ENCODE measurements at places on chromosomes 12 and 14.
A peak's percentile ranks its signal among the peaks of the same experiment; 100 is the strongest.

DNA sequence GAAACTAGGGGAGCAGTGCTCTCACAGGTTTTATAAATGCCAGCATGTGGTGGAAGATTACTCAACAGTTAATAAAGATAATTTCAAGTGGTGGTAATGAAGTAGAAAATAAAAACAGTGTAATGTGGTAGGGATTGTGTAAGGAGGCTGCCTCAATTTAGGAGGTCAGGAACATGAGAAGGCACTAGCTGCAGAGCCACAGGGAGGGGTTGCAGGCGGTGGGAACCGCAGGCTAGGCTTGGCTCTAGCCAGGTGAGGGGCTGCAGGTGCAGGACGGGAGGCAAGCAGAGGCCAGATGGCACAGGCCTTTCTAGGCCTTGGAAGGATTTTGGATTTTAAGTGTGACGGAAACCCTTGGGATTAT, 768 bp downstream of the METTL25 start:
- DNase-seq = no peak

GRCh38 chr14:96783915-96784224, 13.3 kb upstream of the VRK1 start:
- DNase-seq = no peak

GRCh38 chr12:44717612-44718011, 158.5 kb downstream of the NELL2 start:
- no peak for DNase-seq

GRCh38 chr14:73787486-73788316, 63.9 kb upstream of the PTGR2 start:
- peak; percentile 64 for DNase-seq

- DNase-seq = no peak
Observed at GRCh38 chr12:24996820-24997219, 47.9 kb upstream of the BCAT1 start.

DNA sequence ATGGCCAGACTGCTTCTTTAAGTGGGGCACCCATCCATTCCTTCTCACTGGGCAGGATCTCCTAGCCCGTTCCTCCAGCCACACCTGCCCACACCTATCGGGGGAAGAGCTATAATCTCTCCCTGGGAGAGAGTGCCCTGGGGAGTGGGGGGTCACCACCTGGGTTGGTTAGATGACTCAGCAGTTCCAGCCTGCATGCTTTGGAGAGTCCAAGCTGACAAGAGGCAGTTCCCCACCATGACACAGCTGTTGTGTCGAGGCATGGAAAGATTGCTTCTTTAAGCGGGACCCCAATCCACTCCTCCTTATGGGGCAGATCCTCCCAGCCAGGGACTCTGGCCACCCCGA, 52.6 kb upstream of the PPFIA2 start:
- DNase-seq = no peak

GRCh38 chr12:42977451-42978230, 388.1 kb upstream of the PRICKLE1 start:
- no peak for DNase-seq

- DNase-seq = no peak
Observed at GRCh38 chr12:122845041-122845864, 10.0 kb downstream of the HIP1R start.

DNA sequence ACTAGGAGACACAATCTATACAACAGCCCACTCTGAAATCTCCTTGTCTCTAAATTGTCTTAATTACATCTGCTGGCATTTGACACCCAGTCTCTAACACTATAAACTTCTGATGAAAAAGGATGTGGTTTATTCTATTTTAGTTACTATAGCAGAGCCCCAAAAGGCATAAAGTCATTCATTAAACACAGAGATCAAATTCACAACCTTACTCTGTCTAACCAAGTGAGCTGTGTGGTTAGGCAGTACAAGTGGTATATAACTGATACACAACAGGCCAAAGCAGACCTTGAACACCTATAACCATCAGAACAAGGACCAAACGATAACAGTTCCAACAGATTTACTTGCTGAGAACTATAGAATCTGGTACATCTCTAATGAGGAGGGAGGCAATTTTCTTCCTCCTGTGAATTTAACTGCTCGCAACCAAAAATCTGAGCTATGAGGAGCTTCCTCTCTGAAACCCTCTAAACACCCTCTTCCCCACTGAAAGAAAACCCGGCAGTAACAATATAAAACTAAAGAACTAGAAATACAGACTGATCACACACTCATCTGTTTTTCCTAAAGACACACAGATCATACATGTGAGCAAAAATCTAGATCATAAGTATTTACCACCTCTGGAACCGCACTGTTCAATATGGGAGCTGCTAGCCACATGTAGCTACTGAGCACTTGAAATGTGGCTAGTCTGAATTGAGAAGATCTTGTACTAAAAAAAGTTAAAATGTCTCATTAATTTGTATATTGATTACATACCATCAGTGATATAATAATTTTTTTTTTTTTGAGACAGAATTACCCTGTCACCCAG, 17.7 kb downstream of the SPPL3 start:
- DNase-seq = no peak

GRCh38 chr12:128637642-128638606, 185.8 kb downstream of the SLC15A4 start:
- DNase-seq = no peak

GRCh38 chr14:99426265-99426664, 54.4 kb downstream of the SETD3 start:
- DNase-seq = no peak

GRCh38 chr12:46152456-46152855, 116.4 kb downstream of the SLC38A1 start:
- no peak for DNase-seq

GRCh38 chr14:54650331-54650958, 83.5 kb downstream of the SAMD4A start:
- no peak for DNase-seq

- DNase-seq = no peak
Observed at GRCh38 chr12:117742721-117743120, 226.1 kb downstream of the KSR2 start.

DNA sequence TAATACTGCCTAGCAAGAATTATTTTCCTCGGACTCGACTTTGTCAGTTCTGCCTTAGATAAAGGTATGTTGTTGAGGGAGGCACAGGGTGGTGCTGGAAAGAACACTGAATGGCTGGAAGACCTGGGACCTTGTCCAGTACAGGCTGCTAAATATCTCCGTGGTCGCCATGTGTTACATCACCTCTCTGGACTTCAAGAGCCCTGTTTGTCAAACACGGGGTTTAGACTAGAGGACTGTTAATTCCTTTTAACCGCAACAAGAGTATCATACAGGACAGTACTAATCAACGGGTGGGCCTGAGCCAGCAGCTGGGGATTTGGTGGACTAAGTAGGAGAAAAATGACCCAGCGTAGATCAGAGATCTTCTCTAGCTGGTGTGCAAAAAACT, 476.3 kb downstream of the LRIG3 start:
- no peak for DNase-seq

GRCh38 chr12:13248964-13249363, 52.4 kb downstream of the EMP1 start:
- no peak for DNase-seq

DNA sequence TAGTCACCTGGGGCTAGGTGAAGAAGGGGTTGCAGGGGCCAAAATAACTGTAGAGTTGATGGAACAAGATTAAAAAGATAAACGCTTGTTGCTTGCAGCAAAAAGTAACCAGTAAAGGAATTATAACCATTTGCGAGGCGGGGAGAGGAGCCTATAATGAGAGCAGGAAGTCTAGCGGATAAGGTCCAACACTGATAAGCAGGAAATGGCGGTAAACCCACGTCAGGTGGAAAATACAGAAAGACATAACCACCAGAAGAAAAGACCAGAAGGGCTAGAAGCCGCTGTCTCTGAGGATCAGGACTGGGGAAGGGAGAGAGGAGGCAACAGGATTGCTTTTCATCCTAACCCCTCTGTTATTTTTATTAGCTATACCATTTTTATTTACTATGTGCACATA, 303.3 kb downstream of the DPF3 start:
- DNase-seq = no peak

DNA sequence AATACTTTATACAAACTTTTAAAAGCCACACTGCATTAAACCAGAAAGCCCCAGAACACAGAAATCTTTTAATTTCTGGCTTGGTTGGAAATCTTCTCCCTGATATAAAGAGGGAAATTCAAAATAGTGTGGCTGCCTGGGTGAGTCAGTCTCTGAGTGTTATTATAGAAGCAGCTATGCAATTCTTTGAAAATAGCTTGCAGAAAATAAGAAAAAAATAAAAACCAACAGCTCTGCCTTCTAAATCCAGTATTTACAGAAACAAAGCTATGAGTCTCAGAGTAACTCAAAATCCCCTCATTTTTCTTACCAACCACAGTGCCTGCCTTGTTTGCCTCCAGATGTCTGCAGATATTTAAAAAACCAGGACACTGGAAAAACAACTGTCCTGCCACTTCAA, 68.6 kb upstream of the FERMT2 start:
- DNase-seq = no peak

- no peak for DNase-seq
Observed at GRCh38 chr14:100004392-100004791, 60.8 kb upstream of the EVL start.

- no peak for DNase-seq
Observed at GRCh38 chr14:98900798-98901197, 371.2 kb downstream of the BCL11B start.

- DNase-seq = no peak
Observed at GRCh38 chr12:24752763-24753462, 196.0 kb downstream of the BCAT1 start.

GRCh38 chr14:70599345-70599744, 1.1 kb downstream of the MED6 start:
- DNase-seq = no peak

GRCh38 chr12:79512068-79512467, 178.7 kb downstream of the PAWR start:
- no peak for DNase-seq

DNA sequence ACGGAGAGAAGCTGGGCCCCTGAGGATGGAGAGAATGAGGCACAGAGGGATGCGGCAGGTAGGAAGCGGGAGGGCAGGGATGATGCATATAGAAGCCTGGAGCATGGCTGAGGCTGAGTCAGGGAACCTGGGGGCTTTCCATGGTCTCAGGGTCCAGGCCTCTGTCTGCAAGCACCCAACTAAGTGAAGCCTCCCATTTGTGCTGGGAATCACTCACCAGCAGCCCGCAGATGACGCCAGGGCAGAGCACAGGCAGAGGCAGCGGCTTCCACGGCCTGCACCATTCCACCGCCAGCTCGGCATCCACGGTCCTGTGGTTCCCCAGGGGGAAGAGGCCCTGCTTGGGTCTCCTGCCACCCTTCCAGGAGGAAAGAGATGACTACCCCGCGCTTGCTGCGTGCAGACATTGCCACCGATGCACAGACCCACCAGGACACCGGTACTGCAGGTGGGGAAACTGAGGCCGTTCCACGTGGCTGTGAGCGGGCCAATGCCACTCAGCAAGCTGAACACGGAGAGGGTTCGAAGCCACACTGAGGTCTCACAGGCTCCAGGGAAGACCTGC, 75.5 kb downstream of the NCOR2 start:
- DNase-seq = no peak

DNA sequence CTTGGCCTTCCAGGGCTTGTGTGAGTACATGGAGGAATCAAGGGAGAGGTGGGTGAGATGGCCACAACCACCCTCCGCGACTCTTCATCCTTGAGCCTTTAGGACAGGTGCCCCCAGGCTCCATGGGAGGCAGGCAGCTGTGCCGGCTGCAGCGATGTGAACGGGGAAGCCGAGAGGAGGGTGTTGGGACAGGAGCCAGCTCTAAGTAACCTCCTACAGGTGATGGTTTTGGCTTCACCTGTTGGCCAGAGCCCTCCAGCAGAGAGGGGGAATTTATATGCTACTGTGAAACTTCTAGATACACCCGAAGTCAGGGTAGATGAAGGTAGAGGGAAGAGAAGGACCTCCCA, 132.2 kb upstream of the HIF1A start:
- no peak for DNase-seq

- DNase-seq = no peak
Observed at GRCh38 chr14:100581228-100582145, 5.7 kb downstream of the BEGAIN start.
